Skeletal muscle cell (primary cell): ENCODE measurements at places on chromosomes 16 and 17.

GRCh38 chr16:85327731-85328675, 215.7 kb upstream of the CIBAR2 start:
- DNase-seq: no peak

GRCh38 chr17:8887301-8887700, 19.8 kb upstream of the PIK3R6 start:
- DNase-seq: no peak

- no peak for DNase-seq
Measured at GRCh38 chr17:55668312-55668920, 54.2 kb downstream of the TMEM100 start.

DNA sequence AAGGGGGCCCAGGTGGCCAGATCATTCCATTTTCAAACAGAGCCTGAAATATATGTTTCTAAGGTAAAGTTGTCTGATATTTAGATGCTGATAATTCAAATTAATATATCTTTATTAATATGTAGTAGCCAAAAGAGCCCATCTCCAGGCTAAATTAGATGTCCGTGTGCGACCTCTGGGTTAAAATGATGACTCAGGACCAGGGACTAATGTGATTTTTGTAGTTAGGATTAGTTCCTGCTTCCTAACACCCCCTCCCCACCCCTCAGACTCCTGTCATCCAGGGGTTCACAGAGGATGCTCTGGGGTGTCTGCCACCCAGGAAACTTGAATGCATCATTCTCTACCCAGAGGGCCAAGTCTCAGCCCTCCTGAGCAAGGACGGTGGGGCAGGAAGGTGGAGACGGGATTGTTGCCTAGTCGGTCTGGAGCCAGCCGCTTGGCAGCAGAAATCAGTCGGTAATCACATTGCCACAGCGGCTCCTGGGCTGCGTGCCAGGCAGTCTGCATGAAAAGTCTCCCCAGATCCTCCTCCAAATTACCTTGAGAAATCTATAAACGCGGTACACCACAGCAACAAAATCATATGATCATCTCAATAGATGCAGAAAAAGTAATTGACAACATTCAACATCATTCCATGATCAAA, 29.8 kb downstream of the CNGB1 start:
- DNase-seq: peak; percentile 4

DNA sequence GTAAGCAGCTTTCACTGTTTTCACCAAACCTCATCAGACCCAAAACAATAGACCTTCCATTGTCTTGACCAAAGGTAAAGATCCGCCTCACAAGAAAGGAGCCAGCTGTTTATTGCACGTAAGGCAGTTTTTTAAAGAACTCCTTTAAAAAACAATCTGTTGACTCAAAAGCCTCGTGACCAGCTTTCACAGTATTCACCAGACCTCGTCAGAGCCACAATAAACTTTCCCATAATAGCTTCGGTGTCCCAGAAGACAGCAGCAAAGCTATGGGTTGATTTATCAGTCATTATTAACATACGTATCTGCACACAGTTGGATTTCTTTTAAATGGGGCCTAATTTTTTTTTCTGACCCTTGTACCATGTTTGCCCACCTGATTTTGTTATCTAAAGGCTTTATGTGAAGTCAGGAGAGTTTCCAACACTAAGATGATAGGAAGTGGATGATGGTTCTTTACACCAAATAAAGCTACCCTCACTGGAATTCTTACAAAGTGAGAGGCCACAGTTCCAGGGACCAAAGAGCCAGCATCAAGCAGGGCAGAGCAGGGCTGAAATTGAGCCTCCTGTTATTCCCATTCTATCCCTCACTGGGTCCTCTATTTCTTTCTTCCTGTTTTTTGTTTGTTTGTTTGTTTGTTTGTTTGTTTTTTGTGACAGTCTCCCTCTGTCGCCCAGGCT, 17.6 kb upstream of the HELZ start:
- DNase-seq: no peak

DNA sequence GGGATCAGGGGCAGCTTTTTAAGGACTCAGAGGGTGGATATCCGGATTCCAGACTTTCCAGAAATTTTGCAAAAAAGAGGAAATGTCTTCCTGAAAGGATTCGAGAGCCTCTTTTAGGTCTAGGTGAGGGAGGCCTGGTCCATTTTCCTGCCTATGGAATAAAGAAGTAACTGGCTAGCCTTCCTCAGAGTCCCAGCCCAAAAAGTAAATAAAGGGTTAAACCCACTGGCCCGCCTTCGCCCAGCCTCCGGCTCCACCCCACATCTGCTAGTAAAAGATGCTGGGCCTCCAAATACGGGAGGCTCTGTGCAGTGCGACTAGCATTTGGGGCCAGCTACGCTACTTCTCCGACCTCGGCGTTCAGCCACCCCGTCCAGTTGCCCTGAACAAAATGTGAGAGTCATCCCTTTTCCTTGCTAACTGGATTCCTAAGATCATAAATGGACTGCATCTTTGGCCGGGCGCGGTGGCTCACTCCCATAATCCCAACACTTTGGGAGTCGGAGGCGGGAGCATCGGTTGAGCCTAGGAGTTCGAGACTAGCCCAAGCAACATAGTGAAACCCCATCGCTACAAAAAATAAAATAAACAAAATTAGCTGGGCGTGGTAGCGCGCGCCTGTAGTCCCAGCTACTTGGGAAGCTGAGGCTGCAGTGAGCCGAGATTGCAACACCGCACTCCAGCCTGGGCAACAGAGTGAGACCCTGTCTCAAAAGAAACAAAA, 824 bp upstream of the MPP2 start:
- DNase-seq: no peak

GRCh38 chr17:3510090-3510489, 34.3 kb downstream of the ASPA start:
- DNase-seq: no peak

GRCh38 chr17:76462556-76463290, 4.7 kb upstream of the AANAT start:
- no peak for DNase-seq

DNA sequence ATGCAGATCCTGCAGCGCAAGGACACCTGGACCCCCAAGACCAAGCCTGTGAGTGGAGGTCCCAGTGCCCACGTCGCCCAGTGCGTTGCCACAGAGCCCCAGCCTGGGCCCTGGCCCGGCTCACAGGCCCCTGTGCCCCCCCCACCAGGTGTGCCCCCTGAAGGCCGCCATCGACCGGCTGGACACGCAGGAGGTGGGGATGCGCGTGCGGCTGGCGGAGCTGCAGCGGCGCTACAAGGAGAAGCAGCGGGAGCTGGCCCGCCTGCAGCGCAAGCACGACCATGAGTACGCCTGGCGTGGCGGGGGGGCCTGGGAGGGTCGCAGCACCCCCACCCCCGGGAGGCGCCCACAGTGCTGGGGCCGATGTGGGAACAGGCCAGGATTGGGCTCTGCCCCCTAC, 56.6 kb downstream of the BAHCC1 start:
- no peak for DNase-seq

- DNase-seq: no peak
Measured at GRCh38 chr16:82633964-82634600, 7.3 kb downstream of the CDH13 start.

GRCh38 chr16:72898216-72898825, 149.6 kb downstream of the ZFHX3 start:
- no peak for DNase-seq

DNA sequence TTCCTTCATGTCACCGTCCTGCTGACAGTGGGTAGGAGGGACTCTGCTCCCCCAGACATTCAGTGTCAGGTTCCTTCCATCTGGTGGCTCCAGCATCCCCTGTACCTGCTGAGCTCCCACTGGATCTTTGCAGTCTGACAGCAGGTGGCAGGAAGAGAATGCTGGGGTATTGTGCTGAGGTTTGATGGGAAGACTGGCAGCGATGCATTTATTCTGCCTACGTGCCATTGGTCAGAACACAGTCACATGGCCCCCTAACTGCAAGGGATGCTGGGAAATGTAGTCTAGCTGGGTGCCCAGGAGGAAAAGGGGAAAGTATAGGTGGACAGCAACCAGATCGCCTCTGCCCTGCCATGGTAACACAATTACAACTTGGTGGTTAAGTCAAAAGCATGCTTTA, 44.4 kb downstream of the IRX3 start:
- DNase-seq: no peak

- DNase-seq: no peak
Measured at GRCh38 chr17:10052106-10052813, 146.1 kb downstream of the GAS7 start.

DNA sequence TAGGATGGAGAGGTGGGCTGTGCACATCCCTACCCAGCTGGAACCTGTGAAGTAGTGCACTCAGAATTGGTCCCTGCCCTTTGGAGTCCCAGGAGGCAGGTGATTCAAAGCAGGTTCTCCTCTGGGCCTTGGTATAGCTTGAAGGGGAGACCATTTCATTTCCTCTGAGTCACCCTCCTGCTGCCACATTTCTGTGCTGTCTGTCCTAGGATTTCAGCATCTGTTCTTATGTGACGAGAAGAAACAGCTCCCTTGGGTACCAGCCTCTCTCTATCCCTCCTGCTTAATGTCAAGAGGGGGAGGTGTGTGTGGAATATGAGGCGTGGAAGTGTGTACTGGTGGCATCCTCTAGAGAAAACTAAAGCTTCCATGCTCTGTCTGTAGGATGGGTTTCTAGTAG, 5.0 kb upstream of the NFE2L1 start:
- DNase-seq: no peak

- DNase-seq: no peak
Measured at GRCh38 chr16:64380751-64381150, 741.1 kb downstream of the CDH11 start.

DNA sequence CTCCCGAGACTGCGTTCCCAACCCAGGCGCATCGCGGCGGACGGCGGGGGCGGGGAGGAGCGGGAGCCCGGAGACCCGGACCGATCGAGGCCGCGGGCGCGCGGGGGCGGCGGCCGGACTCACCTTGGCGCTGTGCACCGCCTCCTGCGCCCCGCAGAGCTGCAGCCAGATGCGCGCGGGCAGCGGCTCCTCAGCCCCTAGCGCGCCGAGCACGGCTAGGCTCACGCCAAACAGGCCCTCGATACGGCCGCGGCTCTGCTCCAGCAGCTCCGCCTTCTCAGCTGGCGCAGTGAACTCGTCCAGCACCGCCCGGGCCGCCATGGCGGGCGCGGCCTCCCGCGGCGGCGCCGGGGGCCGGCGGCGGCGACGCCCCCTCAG, 339 bp downstream of the N4BP1 start:
- no peak for DNase-seq
